ENCODE measurements at places on chromosomes 6 and 20.

DNA sequence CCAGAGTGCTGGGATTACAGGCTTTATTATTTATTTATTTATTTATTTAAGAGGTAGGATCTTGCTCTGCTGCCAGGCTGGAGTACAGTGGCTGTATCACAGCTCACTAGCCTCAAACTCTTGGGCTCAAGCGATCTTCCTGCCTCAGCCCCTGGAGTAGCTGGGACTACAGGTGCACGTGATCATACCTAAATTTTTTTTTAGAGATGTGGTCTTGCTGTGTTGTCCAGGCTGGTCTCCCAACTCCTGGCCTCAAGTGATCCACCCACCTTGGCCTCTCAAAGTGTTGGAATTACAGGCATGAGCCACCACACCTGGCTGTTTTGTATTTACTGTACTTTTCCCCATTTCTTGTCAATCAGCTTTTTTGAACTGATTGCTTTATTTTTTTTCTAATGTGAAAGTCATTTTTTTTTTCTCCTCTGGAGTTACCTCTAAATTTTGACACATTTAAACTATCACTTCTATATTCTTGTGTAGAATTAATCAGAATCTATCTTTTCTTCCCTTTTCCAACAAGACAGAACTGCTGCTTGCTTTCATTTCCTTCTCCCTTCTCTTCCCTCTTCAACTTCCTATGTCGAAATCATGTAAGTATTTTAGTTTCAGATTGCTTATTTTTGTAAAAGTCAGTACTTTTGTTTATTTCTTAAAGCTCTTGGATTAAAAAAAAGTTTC is 12.0 kb downstream of the PANK2 start:
- no peak overlapping the region for H3K4me3 ChIP-seq
- H3K27me3 ChIP-seq: no peaks in the 10 kb centered on the region
- no peak for DNase-seq
- H3K36me3 ChIP-seq: peaks cover 6% of the 10 kb centered on the region

GRCh38 chr6:157758516-157759023 is 64.5 kb upstream of the SNX9 start:
- no peaks in the 10 kb centered on the region for H3K27me3 ChIP-seq
- DNase-seq: no peak
- no peak overlapping the region for H3K27ac ChIP-seq
- H3K36me3 ChIP-seq: no peaks in the 10 kb centered on the region
- H3K4me3 ChIP-seq: no peak overlapping the region

GRCh38 chr6:131660195-131660594 is 23.1 kb downstream of the ENPP3 start:
- no peak overlapping the region for H3K4me3 ChIP-seq
- no peak overlapping the region for H3K27ac ChIP-seq
- no peaks in the 10 kb centered on the region for H3K4me1 ChIP-seq
- no peaks in the 10 kb centered on the region for H3K36me3 ChIP-seq
- peak; percentile 42 for DNase-seq

DNA sequence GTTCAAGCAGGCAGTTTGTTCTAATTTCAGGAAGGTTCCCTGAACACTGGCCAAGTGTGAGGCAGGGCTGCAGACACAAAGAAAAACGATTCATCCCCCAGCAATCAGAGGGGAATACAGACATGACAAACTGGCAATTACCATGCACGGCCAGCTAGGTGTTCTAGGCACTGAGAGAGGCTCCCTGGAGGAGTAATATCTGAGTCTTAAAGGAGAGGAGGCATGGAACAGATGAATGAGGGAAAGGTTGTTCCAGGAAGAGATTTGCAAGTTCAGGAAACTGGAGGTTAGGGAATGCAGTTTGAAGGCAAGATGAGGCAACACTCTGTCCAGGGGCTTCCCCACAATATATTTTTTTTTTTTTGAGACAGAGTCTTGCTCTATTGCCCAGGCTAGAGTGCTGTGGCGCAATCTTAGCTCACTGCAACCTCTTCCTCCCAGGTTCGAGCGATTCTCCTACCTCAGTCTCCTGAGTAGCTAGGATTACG is 11.1 kb downstream of the RRAGD start:
- H3K4me1 ChIP-seq: no peaks in the 10 kb centered on the region
- H3K27ac ChIP-seq: no peak overlapping the region
- DNase-seq: no peak
- H3K27me3 ChIP-seq: no peaks in the 10 kb centered on the region
- no peaks in the 10 kb centered on the region for H3K36me3 ChIP-seq
- H3K4me3 ChIP-seq: no peak overlapping the region

GRCh38 chr6:167791780-167792478 is 34.8 kb upstream of the AFDN start:
- no peak for DNase-seq
- H3K36me3 ChIP-seq: no peaks in the 10 kb centered on the region
- no peaks in the 10 kb centered on the region for H3K4me1 ChIP-seq
- peaks cover 2% of the 10 kb centered on the region for H3K27me3 ChIP-seq
- no peak overlapping the region for H3K27ac ChIP-seq
- no peak overlapping the region for H3K4me3 ChIP-seq

DNA sequence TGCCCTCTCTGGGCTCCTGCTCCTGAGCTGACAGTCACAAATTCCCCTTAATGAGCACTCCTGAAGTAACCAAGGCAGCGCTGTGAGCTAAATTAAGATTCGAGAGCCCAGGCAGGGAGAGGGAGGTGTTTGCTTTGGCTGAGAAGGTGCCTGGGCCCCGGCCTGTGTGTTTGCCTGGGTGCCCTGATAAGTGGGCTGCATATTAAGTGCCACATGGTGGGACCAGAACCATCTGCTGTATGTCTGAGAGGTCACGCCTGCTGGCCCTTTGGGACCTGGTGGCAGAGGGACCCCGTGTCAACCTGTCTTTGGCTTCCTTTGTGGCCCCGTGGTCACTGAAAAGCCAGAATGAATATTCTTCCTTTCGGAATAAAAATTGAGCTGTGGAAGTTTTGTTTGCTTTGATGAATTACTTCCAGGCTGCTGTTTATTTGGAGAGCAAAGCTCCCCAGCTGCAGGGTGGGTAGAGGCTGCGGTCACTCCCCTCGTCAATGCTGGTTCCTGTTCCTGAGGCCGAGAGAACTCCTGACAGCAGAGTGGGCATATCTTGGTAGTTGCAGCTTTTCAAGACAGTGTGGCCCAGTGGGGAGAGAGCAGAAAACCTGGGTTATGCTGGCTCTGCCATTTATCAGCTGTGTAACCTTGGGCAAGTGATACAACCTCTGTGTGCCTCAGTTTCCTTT is 17.5 kb upstream of the KCNK16 start:
- H3K27me3 ChIP-seq: no peaks in the 10 kb centered on the region
- H3K4me1 ChIP-seq: no peaks in the 10 kb centered on the region
- no peak overlapping the region for H3K27ac ChIP-seq
- H3K36me3 ChIP-seq: no peaks in the 10 kb centered on the region
- H3K4me3 ChIP-seq: no peak overlapping the region

- H3K27ac ChIP-seq: peak overlapping the region; percentile 67
- H3K27me3 ChIP-seq: no peaks in the 10 kb centered on the region
- H3K36me3 ChIP-seq: no peaks in the 10 kb centered on the region
- peaks cover 23% of the 10 kb centered on the region for H3K4me1 ChIP-seq
- DNase-seq: no peak
These were observed 197.7 kb downstream of the BCAS1 start for GRCh38 chr20:53872561-53873229.

GRCh38 chr6:5123296-5124143 is 38.4 kb downstream of the PPP1R3G start:
- H3K27me3 ChIP-seq: no peaks in the 10 kb centered on the region
- H3K4me1 ChIP-seq: peaks cover 20% of the 10 kb centered on the region
- no peak overlapping the region for H3K4me3 ChIP-seq
- H3K36me3 ChIP-seq: no peaks in the 10 kb centered on the region
- no peak overlapping the region for H3K27ac ChIP-seq
